ENCODE measurements at places on chromosomes 3 and 15. TPM values are rescaled to one million over a fixed set of nuclear protein-coding genes. Genes with fewer than 3 reads are reported as not detected.

ANKDD1A gene
- total RNA-seq: 3.7 TPM

- peak; percentile 64 for DNase-seq
Measured at GRCh38 chr15:83559310-83559966, 94.5 kb upstream of the ADAMTSL3 start.

DNA sequence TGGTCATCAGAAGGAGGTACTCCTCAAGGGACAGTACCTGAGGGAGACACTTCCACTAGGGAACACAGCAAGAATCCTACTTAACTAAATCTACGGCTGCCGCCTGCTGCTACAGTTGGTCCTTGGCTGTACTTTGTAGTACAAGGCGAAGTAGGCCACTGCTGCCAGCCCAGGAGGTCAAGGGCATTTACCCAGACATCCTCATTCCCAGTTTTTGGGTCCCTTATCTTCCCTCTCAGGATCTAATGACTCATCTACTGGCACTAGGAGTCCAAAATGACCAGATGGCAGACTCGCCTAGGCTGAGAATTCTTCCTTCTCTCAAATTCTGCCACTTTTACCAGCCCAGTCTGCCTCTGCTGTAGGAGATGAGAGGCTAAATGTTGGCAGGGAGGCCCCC is 27.1 kb upstream of the LAMP3 start:
- no peak for DNase-seq

DNA sequence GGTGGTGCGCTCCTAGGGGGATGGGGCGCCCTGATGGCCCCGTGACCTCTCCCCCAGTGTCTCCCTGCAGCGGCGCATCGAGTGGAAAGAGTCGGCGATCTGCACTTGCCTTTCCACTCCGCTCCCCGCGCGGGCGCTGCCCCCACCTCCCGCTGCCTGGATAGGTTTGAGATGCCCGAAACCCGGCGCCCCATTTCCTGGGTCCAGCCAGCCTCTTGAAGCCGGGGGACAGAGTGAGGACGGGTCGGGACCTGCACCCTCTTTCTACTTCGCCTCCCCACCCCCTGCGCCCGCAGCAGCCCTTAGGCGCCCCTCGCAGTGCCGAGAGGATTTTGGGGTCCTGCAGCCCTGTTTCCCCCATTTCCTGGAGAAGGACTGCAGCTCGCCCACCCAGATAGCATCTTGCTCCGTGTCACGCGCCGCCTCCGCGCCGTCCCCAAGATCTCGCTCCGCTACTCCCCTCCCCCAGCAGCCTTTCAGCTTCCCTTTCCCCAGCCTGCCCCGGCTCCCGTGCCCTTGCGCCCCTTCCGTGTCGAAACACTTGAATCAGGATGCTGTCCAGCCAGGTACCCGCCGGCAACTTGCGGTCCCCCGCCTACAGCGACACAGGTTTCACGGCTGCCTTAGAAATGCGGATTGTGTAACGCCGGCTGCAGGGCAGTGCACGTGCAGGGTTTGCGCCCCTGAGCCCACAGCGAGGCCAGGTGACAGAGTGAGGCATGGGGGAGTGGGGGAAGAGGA is 519 bp downstream of the ABHD6 start:
- peak; percentile 9 for DNase-seq

- peak; percentile 58 for DNase-seq
Measured at GRCh38 chr15:70327856-70328678, 230.3 kb upstream of the TLE3 start.

ZBED2 gene
- total RNA-seq: not detected

SLCO2A1 gene
- total RNA-seq: 7.9 TPM

DNA sequence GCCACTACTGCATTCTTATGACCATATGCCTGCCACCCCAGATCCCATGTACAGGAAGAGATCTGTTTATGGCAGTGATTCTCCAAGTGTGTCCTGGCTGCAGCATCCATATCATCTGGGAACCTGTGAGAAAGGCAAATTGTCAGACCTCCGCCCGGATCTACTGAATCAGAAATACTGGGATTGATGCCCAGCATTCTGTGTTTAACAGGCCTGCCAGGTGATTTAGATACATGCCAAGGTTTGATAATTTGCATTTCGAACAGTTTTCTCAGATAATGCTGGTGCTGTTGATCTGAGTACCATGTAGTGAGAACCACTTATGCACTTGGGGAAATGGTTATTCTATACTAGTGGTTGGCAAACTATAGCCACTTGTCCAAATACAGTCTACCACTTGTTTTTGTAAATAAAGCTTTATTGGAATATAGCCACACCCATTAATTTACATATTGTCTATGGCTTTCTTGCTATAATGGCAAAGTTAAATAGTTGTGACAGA is 165.4 kb downstream of the SSR3 start:
- DNase-seq: no peak

GRCh38 chr3:180351601-180352000 is 250.4 kb upstream of the TTC14 start:
- DNase-seq: no peak

GRCh38 chr3:192795021-192795420 is 67.7 kb upstream of the FGF12 start:
- DNase-seq: no peak

DNA sequence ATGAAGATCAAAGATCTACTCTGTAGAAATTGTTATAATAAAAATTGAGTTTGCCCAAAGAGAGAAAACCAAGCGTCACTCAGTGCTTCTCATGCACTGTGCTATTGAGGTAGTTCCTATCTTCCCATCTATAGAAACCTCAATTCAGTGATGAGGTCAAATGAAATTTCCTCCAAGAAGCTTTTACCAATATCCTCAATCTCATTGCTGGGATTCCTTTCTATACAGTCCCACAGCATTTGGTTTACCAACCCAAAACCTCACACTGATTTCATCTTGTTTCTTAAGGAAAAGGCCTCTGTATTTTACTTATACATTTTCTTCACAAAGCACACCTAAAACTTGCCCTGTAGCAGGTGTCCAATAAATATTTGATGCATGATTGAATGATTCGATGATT is 147.2 kb downstream of the ALCAM start:
- DNase-seq: no peak

DNA sequence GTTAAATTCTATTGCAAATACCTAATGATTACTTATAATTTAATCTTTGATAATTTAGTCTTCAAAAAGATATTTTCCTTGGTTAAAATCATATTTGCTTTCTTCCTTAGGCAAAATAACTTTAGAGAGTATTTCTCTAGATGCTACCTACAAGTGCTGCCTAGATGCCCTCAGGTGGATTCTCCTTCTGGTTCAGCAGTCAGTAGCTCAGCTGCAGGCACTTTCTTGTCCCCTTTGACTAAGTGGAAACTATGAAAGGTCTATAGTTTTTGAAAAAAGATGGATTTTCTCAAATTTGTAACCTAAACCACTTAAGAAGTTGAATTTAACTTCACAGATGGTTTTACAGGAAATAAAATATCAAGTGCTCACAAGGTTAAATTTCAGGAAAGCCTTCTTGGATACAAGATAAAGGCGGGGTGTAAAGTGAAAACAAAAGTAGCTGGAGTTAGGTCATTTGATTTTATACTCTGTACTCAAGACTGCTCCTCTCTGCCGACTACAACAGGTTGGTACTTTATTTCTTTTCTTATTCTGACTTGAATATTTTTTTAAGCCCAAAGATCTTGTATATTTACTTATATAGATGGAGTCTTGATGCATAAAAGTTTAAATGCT is at the start of gene ACKR4:
Gene ACKR4, plus strand, starts transcription at position 455 of the 618 bp plus-strand sequence. CDS start 3,128 bp downstream, outside the sequence.
- DNase-seq: no peak

MME gene
- total RNA-seq: 4.4 TPM

DNA sequence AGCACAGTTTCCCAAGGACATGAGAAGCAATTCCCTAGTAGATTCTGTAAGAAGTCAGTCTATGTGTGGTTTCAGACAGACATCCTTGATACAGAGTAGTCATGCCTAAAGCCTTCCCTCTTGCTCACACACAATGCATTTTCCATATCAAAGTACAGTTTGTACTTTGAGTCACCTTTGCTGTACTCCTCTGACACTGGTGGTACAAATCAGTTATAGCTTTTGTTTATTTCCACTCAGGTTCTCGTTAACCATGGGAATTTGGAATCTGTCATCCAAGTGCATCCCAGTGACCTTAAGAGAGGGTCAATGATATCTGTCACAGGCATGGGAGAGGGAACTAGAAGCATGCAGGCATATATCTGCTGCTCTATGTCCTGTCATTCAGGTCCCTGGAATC is 3.6 kb upstream of the GNB4 start:
- peak; percentile 24 for DNase-seq

GRCh38 chr15:74541494-74542165 is 610 bp downstream of the ARID3B start:
- DNase-seq: peak; percentile 67

- DNase-seq: peak; percentile 78
Measured at GRCh38 chr15:31472636-31473384, 146.2 kb downstream of the KLF13 start.

DNA sequence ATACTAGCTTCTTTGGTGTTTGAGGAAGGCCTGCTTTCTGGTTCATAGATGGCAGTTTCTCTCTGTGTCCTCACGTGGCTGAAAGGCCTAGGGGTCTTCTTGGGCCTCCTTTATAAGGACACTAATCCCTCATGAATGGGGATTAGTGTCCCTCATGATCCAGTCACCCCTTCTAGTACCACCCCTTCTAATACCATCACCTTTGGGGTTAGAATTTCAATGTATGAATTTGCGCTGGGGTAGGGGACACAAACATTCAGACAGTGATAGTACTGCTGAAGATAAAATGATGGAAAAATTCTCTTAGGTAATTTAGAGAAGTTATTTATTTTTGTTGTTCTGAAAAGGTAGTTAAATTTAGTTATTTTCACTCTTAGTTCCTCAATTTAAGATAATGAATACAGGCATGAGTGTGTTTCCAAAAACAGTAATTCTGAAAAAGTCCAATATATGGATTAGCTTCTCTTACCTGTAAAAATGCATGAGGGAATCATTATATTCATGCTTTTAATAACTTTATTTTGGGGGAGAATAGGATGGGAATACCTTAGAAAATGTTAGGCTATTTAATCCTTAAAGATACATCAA is 103.6 kb downstream of the FNDC3B start:
- no peak for DNase-seq

- DNase-seq: no peak
Measured at GRCh38 chr3:127090218-127091160, 102.4 kb upstream of the PRR23E start.

DNA sequence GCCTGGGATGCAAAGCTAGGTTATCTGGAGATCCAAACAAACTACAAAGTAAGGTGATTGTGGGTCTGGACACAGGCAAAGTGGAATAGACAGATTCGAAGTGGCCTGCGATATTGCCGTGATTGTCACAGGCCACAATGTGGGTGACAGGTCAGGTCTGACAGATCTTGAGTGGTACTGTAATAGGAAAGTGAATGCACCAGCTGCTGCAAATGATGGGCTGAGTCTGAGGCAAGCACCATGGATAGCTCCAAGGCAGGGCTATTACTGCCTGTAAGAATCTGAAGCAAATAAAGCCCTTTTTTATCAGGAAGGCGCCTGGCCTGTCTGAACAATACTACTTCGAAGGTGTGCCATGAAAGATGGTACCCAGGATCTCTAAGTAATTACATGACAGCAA is 10.0 kb downstream of the ARMC8 start:
- peak; percentile 21 for DNase-seq

SLC27A2 gene
- total RNA-seq: 10.3 TPM

GRCh38 chr3:34365231-34365630 is 566.8 kb downstream of the PDCD6IP start:
- DNase-seq: no peak

GRCh38 chr3:161264852-161265251 is 43.7 kb downstream of the NMD3 start:
- no peak for DNase-seq

- DNase-seq: no peak
Measured at GRCh38 chr3:135915206-135915605, 50.3 kb upstream of the PPP2R3A start.

GPR176 gene
- total RNA-seq: 14.4 TPM

DNA sequence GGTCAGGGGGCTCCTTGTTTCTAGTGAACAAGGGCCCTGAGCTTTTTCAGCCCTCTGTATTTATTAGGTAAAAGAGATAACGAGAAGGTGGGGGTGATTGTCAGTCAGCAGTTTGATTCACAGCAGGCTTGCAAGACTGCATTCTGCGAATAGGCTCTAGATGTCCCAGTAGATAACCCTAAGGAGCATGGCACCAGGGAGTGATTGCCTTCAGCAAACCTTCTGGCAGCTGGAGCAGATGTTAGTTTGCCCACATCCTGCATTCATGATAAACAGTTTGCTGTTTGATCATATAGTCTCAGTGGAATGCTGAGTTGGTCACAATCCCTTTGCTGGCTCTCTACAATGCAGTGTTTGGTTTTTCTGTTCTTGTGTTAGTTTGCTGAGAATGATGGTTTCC is 161.3 kb upstream of the GADL1 start:
- DNase-seq: no peak

DNA sequence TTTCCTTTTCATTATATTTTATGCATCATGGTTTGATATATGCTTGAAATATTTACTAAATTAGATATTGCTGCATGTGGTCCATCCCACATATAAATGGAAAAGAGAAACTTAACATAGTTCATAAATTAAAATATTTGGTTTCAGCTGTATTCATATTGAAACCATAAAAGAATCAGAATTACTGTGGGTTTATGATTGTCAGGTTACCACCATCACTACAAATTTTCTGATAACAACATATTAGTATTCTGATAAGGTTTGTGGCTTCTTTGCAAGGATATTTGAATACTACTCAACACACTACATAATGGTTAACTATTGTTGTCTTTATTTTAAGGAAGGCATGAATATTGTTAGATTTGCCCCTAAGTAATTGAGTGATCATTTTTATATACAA is 235.5 kb downstream of the UBE2E2 start:
- no peak for DNase-seq

PFN2 gene
- 4.2 TPM for total RNA-seq

- DNase-seq: peak; percentile 81
Measured at GRCh38 chr3:66376568-66376967, 124.3 kb downstream of the LRIG1 start.

GRCh38 chr3:141499284-141499683 is 12.5 kb downstream of the RASA2 start:
- DNase-seq: no peak

DNA sequence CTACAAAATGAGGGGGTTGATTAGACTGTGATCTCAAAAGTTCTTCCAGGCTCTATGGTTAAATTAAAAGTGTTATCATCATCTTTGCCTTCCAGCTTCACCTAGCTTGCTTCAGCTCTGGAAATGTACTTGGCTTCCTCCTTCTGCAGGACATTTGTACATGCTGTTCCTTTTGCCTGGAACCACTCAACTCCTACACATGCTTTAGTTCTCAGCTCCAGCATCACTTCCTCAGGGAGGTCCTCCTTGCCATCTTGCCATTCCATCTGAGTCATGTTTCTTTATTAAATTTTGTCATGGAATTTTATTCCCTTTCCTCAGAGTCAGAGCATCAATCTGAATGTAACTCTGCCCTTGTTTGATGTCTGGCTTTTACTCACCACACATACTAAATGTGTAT is 158.6 kb upstream of the FEZF2 start:
- no peak for DNase-seq

- no peak for DNase-seq
Measured at GRCh38 chr15:89323825-89324224, 10.8 kb downstream of the POLG start.

- no peak for DNase-seq
Measured at GRCh38 chr3:186217820-186218164, 108.9 kb upstream of the ETV5 start.
